NCI-H187 (cell line): ENCODE measurements at places on chromosomes 11 and 22.

DNA sequence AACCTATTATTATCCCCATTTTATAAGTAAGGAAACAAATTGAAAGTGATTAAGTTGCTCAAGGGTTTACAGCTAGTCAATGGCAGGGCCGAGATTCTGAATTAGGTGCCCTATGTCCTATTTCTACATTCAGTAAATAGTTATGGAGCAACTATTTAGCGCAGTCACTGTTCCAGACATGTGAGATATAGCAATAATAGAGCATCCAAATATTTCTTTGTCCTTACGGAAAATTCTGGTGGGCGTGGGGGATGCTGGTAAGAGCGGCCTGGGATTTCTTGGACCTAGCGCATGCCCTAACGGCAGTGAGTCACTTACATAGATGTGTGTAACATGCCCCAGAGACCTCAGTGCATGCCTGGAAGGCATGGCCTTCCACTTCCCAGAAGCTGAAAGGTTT lies 4.4 kb downstream of the DTX4 start:
- DNase-seq = no peak

DNA sequence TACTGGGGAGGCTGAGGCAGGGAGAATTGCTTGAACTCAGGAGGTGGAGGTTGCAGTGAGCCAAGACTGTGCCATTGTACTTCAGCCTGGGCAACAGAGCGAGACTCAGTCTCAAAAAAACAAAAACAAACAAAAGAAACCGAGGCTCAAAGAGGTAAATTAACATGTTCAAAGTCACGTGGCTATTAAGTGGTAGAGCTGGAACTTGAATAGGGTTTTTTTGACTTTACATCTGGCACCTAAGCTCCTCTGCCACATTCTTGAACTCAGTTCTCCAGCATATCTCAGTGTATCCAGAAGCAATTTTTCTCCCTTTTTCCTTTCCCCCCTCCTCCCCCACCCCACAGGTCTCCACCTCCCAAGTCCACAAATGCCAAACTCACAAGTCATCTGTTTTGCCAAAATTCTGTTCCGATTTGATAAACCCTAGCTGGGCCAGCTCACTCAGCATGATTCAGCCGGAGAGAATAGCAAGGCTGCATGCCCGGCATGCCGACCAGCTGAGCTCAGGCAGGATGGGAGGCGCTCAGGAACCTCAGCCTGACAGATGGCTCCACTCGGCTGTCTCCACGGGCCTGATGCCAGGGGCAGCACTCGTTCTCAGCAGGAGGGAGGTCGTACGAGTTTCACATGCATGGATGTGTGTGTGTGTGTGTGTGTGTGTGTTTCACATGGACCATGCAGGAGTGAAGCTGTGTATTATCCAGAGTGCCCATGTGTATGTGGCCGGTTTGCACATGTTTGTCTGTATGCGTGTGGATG lies 63.2 kb upstream of the RRAS2 start:
- no peak for DNase-seq

- DNase-seq = no peak
These were observed 507.6 kb downstream of the MIAT start for GRCh38 chr22:27164781-27165503.

DNA sequence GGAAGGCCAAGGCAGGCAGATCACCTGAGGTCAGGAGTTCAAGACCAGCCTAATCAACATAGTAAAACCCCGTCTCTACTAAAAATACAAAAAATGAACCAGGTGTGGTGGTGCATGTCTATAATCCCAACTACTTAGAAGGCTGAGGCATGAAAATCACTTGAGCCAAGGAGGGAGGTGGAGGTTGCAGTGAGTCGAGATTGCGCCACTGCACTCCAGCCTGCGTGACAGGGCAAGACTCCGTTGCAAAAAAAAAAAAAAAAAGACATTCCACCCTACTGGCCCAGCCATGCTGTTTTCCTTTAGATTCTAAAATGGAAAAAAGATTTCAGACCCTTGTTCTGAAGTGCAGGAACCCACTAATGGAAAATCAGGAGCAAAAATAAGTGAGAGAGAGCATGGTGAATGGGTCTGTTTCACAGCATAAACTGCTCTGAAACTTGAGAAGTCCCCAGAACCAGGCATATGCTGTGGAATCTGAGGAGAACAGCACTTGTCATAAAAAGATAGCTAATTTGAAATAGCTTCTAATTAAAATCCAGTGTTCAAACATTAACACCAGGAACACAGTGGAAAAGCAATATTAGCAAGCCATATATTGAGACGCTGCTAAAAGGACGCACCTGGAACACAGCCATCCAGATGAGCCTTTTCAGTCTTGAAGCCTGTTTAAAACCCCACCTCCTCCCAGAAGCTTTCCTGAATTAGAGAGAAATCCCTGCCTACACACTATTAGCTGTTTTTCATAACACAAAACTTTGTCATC lies 66.3 kb upstream of the CHRM4 start:
- no peak for DNase-seq

DNA sequence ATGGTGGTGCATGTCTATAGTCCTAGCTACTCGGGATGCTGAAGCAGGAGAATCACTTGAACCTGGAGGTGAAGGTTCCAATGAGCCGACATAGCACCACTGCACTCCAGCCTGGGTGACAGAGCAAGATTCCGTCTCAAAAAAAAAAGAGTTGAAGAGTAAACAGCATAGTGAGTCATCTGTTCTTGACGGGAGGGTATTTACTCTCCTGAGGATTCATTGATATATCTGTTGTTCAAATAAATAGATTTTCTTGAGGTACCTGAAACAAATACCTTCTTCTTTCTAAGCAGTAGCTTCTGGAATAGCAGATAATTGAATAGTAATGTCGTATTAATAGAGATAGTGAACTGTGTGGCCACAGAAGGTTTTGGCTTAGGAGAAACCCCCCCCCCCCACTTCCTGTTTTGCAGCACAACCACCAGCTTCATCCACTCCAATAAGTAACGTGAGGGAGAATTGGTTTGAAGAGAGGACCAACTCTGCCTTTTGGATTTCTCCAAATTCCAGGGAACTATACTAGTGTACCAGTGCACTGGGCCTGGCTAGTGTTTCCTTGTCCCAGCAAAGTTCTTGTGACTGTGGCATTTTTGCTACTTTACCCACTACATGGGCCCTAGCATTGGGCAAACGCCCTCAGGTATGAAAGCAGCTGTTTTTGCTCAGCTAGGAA lies 90.0 kb downstream of the PRMT3 start:
- no peak for DNase-seq

DNA sequence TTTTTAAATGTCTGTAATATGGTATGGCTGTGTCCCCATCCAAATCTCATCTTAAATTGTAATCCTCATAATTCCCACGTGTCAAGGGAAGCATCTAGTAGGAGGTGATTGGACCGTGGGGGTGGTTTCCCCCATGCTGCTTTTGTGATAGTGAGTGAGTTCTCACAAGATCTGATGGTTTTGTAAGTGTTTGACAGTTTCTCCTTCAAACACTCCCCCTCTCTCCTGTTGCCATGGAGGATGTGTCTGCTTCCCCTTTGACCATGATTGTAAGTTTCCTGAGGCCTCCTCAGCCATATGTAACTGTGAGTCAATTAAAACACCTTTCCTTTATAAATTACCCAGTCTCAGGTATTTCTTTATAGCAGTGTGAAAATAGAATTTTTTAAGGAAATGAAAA lies 31.1 kb upstream of the CD44 start:
- no peak for DNase-seq

DNA sequence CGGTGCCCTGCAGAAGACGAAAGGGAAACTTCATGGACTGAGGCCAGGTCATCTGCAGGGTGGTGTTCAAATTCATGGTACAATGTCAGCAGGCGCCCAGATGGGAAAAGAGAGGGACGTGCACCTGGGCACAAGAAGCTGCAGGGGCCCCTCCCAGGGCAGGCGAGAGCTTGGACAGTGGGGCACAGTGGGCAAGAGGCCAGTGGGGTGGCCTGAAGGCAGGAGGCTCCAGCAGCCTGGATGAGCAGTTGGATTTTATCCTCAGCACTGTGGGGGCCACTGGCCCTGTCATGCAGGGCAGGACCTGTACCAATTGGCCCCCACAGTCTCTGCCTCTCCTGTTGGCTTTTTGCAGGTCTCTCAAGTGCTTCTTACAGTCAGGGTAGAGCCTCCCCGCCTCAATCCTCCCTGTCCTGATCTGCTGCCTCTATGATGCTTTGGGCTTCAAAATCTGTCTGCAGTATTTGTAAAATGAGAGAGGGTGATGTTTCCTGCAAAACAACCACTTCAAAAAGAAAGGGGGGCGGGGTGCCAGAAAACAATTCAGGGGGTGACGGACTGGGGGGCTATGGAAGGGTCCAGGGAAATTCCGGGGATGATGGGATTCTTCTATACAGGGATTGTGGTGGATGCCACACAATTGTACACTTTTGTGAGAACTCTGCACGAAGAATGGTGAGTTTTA lies 1.7 kb upstream of the BID start:
- DNase-seq = no peak

DNA sequence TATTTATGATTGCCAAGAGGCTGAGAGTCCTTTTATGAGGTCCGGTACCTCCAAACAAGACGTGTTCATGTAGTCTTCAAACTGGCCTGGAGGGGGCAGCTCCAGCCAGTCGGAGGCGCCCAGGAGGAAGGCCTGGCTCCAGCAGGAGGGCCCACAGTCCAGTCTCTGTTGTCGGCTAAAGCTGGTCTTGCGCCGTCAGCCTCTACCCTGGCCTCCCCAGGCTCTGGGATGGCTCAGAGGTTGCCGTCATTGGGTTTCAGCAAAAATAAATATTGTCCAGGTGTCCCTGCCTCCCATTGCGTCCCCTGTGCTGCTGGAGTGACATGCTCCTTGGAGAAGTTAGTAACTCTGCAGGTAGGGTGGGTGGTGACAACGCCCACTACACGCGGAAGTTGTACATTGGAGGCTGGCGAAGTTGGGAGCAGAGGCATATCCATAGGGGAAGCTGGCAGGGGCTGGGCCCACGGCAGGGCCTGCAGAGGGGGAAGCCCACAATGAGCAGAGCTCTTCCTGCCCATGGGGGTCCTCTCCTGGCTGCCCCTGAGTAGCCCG lies 1.0 kb upstream of the SLC25A1 start:
- DNase-seq = no peak

DNA sequence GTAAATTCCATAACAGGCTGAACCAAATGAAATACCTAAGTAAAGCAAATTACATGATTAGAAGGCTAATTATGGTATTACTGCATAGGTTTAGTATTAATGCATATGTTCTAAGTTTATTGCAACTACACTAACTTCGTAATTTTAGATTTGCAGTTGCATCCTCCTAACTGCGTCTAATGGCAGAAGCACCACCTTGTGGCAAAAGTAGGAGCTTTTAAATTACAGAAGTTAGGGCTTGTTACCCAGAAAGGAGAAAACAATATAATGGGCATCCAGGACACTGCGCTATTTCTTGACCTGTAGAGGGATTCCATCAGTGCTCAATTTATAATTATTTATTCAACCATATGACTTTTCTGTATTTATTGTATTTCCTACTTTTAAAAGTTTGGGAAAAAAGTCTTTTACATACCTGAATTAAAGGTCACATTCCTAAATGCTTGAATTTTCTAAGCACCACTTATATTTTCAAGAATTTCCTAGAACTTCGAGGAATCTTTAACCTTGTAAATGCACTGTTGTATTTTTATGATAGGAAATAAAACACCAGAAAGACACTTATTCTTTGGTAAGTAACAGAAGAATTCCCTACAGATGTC lies 16.3 kb upstream of the GPR83 start:
- DNase-seq = no peak

DNA sequence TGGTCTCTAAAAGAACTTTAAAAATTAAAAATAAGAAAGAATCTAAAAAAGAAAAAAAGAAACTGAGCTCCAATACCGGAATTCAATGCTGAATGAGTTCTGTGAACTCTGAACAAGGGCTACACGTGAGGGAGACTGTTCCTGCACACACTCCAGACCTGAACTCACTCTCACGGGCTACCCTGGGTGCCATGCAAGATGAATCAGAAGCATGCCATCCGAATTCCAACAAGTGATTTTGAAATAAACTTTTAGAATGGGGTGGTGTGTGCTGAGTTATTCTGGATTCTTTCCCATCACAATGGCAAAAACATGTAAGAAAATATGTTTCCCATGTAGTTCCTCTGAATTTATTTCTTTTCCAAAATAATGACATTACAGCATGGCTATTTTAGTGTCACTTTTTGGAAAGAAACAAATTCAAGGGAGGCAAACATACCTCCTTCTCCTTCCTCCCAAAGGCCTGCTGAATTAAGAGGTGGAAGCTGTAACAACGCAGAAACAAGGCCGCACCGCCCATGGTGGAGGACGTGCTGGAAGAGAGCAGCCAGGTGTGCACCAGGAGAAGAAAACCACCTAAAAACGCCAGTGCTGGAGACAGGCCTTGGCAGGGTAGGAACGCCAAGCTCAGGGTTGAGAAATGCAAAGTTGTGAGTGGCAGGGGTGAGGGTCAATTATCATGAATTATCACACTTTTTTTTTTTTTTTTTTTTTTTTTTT lies 63.2 kb upstream of the ARFGAP3 start:
- DNase-seq = no peak

DNA sequence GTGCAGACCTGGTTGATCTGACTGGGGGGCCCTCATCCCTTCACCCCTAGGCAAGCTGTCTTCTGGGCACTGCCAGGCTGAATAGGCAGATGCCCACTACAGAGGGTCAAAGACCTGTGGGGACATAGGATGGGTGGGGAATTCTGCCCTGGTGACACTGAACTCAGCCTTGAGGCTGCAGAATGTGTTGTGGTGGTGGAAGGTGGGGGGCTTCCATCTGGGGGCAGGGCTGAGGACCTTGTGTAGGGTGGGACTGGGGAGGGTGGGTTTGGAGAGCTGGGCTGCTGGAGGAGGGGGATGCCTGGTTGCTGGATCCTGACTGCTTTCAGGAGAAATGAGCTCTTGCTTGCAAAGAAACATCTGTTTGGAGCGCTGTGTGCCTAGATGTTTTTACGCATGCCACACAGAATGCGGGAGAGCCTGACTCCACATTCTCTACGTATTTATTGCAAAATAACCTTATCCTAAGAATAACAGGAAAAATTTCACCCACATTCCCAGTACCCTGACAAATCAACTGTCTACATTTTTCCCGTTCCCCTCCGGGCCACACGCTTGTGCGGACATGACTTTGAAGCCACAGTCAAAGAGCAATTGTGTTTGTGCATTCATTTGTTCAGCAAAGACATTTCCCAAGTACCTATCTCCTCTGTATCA lies 18.3 kb downstream of the SMIM38 start:
- no peak for DNase-seq
